Putamen (tissue), 1 donor: ENCODE measurements at places on chromosomes 3 and 15.

DNA sequence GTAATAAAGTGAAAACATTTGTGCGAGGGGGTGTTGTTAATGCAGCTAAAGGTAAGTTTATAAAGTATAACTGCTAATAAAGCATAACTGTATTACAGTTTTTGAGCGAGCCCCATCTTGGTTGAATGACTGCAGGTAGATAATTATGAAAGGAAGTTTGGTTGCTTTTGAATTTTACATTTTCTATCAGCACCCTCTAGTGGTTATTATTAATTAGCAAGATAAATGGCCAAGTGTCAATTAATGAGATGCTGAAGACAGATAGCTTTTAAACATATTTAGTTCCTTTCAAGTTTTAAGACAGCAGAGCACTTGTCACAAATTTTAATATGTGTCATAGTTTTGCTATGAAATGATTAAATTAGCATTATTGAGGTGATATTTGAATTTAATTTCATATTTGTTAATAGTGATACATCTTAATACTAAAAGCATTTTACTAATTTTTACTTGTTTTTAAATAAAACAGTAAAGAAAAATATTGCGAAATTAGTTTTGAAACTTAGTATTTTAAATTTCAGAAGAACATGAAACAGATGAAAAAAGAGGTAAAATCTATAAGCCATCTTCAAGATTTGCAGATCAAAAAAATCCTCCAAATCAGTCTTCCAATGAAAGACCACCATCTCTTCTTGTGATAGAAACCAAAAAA, 15.1 kb downstream of the U2SURP start:
- no peak for DNase-seq

GRCh38 chr3:42159706-42160472, 68.7 kb downstream of the TRAK1 start:
- DNase-seq: no peak

DNA sequence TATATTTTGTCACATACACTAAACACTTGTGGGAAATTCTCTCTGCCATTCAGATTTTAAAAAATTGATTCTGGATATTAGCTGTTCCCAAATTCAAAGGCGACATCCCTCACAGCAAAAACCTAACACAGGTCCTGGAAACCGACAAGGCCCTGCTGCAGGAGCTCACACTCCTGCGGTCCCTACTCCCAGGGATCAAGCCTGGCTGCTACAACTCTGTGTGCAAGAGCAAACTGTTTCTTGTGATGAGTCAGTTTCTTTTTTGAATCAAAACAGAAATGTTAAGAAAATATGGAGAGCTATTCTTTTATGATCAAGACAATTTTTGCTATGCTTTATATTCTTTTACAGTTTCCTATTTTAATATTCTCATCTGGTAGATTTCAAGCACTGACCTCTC, 51.0 kb upstream of the TJP1 start:
- DNase-seq: no peak

- DNase-seq: no peak
These were observed 79.7 kb upstream of the SNRK start for GRCh38 chr3:43206632-43207031.

- no peak for DNase-seq
These were observed 356.5 kb upstream of the IL12A start for GRCh38 chr3:159632128-159632527.

- peak; percentile 58 for DNase-seq
These were observed 116.0 kb downstream of the XXYLT1 start for GRCh38 chr3:195154793-195155535.

- DNase-seq: no peak
These were observed 35.4 kb downstream of the SMARCC1 start for GRCh38 chr3:47746264-47746663.

DNA sequence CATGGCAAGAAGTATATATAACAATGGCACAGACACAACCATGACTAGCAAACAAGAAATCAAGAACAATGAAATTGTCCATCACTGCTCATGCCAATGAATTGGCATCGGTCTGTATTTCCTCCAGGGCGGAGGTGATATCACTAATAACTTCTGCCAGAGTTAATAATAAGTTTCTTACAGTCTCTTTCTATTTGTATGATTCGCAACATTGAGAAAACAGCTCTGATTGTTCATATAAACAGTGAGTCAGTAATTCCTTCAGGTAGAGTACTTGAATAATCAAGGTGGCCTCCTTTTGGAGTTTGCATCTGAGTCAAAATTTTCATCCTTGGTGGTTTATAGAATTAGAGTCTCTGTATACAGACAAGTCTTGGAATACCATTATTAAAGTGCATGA, 8.3 kb upstream of the SPICE1 start:
- no peak for DNase-seq

DNA sequence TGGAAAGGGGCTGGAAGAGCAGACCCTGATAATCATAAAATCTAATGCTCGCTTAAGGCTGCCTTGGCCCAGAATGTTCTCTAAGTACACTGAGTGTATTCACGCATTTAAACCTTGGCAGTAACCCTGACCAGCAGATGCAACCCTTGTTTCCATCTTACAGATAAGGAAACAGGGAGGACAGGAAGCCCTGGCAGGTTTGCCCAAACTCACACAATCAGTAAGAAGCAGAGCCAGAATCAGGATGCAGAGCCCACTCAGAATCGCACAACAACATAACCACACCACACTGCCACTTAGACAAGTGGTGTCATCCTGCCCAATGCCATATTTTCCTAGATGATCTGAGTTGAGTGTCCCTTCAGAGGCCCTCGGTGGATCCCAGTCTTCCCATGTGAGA, 214.5 kb upstream of the HES1 start:
- DNase-seq: no peak

DNA sequence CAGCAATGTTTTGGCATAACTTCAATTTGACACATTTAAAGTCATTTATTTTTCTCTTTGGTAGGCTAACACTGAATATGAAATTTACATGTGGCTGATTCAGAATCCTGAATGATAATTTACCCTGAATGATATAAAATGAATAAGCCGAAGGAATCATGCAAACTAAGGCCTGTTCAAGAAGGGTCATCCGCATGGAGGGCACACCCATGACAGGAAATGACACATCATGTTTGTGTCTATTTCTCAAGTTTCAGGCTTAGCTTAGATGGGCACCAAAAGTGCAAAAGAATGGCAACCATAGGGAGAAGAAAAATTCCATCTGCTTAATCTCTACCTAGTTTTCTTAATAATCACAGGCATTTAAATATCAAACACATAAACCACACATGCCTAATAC, 141.5 kb downstream of the DUT start:
- DNase-seq: no peak

GRCh38 chr3:17806201-17806600, 63.8 kb upstream of the TBC1D5 start:
- no peak for DNase-seq

DNA sequence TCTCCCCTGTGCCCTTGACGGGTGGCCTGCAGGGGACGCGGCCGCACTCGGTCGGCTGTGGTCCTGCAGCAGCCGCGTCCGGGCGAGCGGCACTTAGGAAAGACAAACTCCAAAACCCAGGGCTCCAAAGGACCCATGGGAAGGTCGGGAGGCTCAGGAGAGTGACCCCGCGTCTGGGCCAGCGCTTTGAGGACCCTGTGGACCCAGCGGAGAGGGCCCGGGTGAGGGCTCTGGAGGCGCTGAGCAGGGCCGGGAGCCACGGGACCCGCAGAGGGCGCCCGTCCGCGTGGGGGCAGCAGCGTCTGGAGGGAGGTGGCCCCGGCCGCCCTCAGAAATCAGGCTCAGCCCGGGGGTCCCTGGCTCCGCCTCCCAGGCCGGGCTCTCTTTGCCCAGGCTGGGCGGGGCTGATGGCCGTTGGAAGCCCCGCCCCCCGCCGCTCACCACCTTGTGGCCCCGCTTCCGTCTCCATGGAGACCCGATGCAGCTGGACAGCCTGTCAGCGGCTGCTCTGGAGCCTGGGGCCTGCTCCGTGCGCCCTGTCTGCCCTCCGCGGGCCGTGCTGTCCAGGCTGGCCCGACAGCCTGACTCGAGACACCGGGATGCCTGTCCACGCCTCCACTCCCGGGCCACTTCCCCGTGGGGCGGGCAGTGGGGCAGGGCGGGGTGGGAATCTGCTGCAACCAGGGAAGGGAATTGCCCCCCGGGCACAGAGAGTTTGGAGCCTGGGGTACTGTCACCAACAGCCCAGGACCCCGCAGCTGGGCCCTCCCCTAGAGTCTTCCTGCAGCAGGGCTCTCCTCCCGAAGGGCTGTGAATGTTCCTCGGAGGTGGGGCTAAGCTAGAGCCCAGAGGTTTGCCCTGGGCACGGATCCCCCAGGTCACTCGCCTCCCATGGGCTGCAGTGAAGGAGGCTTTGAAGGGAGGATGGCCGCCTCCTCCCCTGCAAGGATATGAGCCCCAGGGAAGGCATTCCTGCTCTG, 34.8 kb upstream of the RPL32 start:
- DNase-seq: no peak

DNA sequence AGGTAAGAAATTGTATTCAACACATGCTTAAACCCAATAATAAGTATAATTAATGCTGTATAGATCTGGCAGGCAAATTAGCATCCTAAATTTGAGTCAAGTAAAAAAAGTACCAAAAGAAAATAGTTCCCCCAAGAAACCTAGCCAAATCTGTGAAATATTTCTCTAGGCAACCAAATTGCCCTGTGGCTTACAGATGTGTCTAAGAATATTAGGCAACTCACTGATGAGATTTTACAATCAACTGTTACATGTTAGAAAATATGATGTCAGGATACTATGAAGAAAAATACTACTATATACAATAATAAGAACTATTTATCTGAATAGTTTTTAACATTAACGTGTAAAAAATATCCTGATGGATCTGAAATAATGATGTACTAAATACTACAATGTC, 397.1 kb downstream of the TIGIT start:
- no peak for DNase-seq

- peak; percentile 78 for DNase-seq
These were observed 43.9 kb upstream of the PLXND1 start for GRCh38 chr3:129650256-129650872.

- DNase-seq: no peak
These were observed 36.9 kb upstream of the LRIG1 start for GRCh38 chr3:66537735-66538134.

DNA sequence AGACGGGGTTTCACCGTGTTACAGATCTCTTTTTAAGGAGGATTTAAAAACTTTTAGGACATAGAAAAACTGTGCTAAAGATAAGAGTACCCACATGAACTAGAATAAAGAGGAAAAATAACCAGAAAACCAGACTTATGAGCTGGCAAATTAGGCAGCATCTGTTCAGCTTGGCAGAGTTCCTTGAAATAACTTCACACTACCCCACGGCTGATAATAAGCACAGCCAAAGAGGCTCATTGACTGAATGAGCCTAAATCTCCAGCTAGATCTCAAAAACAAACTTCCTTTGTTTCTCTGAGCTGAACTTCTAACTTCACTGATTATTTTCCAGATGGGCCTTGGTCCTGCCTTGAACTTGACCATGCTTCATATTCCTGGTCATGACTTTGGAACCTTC, 26.7 kb upstream of the PIK3R4 start:
- DNase-seq: no peak

DNA sequence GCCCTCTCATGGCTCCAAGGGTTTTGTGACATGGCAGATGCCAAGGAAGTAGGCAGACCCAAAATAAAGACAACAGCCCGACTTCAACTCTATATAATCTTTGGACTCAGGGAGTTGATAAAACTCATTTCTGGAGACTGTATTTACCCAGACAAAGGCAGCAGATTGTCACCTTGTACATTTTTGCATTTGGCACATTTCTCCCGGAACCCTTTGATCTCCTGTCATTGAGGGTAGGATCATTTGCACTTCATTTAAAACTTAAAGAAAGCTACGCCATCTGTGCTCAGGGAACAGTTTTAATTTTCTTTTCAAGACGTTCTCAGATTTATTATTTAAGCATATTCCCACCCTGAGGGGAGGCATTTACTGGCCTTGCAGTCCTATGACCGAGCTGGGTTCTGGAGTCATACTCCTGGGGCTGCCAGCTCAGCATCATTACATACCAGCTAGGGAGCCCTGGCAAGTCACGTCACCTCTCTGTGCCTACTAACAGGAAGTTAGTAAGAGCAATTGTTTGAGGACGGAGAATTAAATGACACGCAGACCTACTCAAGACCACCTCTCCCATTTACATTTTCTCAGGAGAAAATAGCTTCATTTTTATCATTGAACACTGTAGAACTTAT, 5.9 kb downstream of the CDCP1 start:
- DNase-seq: no peak

- DNase-seq: no peak
These were observed 593.3 kb downstream of the FHIT start for GRCh38 chr3:60657972-60658371.

GRCh38 chr15:39497759-39498565, 82.9 kb upstream of the THBS1 start:
- no peak for DNase-seq

DNA sequence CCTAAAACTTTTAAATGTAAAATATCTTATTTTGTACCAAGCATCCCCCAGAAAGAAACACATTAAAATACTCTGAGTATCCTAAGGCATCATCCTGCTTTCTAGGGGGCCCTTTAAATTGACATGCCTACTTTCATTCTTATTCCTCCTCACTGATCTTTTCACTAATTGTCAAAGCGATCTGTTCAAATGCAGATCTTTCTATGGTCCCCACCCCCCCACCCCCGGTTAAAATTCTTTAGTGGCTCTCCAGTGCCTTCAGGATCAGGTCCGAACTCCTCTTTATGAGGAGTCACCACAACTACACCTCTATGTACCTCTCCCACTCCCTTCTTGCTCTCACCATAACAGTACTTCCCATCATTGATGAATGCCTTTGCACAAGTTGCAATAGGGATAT, 19.2 kb upstream of the TFDP2 start:
- no peak for DNase-seq

DNA sequence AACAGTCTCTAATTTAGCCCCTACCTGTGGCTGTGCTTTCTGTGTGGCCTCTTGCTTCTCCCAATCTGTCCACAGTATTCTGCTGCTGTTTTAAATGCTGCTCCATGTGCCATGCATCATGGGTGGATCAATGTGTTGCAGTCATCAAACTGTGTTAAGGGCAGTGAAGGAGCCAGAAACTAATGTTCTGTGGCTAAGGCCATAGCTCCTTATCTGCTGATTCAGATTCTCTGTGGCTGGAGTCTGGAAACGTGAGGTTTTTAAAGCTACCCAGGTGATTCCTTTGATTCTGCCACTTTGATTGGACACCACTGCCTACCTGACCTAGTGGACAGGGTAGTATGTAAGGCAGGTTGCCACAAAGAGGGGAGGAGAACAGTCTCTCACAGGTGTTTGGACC, 44.8 kb downstream of the MORC1 start:
- no peak for DNase-seq

DNA sequence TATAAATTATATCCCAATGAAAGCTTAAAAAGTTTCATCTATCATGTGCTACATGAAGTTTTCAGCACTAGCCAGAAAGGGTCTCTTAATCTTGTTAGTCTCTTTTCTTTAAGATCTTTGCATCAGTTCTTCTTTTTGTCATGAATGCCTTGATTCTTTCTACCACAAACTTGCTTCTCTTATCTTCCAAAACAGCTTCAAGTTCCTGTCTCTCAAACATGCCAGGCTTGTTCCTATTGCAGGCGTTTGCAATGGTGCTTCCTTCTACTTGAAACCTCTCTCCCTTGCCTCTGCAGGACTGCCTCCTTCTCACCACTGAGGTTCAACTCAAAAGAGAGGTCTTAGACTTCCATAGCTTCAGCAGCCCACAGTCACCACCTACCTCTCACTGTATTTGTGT, 104.3 kb upstream of the FRMD4B start:
- DNase-seq: no peak
